Renal cortex interstitium (tissue), 15 donors: ENCODE measurements at places on chromosomes 2 and 18.
A peak's percentile ranks its signal among the peaks of the same experiment; 100 is the strongest.

- peak; percentile 64 for DNase-seq
These were observed at the start of gene CCDC93 for GRCh38 chr2:118013724-118014491. CCDC93 (minus strand) TSS chr2:118014070; CDS start chr2:118013995, 75 bp downstream.

DNA sequence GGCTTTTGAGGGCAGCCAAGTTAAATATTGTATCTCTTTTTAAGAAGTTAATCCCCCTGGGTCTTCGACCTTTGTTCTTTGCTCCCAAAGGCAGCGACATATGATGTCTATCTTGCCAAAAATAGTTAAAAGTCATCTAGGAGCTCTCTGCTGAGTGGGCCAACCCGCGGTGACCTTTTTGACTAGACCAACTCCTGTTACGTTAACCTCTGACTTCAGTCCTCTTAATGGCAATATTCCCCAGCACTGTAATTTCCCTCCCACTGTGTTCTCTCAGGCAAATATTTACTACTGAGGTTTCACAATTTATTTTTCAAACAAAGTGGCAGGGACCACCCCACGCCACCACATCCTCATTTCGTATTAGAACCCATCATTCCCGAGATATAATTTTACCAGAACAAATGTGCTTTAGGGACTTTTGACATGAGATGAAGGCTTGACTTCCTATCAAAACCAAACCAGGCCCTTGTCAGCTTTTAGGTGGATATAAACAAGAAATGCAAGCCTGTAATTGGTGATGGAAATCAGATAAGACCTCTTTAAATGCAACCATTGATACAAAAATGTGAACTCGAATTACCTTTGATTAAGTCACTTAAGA is 764.7 kb downstream of the SATB2 start:
- no peak for DNase-seq

DNA sequence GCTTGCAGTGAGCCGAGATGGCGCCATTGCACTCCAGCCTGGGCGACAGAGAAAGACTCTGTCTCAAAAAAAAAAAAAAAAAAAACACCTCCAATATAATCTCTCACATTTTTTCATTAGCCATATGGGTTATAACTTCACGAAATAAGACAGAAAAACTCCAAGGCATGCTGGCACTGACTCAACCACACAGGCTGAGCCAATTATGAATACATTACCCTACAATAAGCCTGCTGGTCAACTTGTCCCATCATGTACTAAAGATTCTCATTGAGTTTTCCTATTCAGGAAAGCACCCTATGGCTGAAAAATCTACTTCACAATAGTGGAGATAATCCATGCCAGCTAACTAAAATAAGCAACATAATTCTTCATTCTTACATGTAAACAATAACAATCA is 12.8 kb upstream of the MAP3K20 start:
- no peak for DNase-seq

DNA sequence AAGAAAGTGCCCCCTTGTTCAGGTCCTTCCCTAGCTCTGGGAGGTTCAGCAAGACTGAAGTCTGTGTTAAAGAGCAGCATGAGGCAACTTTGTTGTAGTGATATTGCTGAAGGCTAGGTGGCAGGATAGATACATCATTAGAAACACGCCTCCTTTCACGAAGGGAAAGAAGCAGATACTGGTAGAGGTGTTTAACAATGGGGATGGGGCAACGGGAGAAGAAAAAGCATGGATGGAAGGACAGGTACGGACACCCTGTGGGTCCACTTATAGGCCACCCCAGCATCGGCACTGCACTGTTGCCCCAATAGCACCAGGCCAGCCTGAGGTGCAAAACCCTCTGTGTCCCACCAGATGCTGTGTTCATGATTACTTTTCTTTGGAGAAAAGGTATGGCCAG is 3.5 kb upstream of the IGFBP5 start:
- DNase-seq = no peak
